ENCODE measurements at places on chromosomes 1 and 21.

DNA sequence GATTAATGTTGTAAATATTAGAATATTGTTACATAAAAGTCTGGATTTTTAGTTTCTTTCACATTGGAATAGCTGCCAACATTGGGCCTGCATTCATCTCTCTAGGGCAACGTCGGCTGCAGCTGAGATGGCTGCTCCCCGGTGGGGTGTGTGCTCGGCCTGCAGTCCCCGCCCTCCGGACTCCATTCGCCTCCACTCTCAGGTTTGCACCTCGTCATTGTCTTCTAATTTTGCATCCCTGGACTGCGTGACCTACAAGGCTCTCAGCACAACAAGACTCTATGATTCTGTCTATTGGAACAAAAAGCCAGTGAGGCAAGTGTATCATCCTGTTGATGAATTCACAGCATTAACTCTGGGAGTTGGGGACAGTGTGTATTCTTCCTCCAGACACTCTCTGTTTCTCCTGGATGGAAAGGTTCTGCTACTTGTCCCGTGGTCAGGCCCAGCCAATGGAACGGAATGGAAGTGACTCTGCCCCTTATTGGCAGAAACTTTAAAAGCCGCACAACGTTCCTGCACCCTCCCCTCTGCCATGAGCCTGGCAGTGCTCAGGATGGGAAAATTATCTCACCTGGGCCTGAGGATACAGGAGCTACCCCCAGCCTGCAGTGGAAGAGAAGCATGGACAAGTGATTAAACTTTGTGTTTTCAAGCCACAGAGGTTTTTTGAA, 105.0 kb upstream of the SAMD11 start:
- no peak for DNase-seq

DNA sequence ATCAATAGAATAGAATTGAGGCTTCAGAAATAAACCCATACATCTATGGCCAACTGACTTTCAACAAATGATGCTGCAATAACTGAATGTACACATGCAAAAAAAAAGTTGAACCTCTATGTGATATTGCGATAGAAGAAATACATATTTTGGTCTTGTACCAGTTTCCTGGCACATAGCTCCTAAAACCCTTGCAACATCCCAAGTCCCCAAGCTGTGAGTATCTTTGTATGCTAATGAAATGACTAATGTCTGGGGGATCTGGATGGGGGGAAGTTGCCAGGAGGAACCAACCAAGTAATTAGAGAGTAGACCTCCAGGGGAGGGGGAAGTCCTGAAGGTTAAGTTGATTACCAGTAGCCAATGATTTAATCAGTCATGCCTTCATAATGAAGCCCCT, 24.4 kb downstream of the BLZF1 start:
- no peak for DNase-seq

DNA sequence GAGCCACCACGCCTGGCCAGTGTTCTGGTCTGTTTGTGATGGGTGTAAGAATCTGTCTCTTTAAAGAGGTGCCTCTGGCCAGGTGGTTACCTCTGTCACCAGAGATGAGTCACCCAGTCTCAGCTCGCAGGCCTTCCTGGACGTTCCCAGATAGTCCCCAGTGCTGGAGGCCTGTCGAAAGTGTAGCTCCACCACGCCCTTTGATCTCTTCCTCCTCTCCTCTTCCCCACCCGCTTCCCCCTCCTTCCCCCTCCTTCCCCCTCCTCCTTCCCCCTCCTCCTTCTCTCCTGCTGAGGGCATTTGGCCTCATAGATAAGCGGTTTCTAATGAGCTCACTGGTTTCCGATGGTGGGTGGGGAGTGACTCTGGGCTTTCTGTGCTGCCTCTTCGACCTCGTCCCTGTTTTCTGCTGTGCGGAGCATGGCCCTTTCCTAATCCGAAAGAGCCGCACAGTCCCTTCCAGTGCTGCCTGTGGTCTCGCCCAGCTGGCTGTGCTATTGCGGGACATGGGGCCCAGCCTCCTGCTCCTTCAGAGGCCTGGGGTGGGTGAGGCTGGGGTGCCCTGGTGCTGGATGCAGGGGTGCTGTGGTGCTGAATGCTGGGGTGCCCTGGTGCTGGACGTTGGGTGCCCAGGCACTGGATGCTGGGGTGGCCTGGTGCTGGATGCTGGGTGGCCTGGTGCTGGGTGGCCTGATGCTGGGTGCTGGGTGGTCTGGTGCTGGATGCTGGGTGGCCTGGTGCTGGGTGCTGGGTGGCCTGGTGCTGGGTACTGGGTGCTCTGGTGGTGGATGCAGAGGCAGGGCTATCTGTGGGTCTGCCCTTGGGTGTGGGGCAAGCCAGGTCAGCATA, 19.2 kb downstream of the AGPAT3 start:
- DNase-seq: no peak

DNA sequence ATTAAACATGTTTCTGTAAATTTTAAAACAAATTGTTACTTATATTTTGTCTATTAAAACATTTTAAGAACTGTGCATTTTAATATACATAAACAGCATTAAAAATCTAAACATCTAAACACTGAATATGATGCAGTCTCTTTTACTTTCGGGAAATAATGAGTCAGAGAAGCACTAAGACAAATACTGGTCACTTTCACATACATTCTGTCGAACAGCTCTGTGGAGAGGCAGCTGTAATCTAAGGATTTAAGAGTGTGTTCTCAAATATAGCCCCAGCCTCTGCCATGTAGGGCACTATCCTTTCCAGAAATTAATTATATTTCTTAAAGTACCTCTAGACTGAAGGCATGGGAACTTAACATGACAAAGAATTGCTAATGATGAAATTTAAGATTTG, 89.6 kb upstream of the PTGFR start:
- DNase-seq: no peak

GRCh38 chr1:43582162-43582566, 51.5 kb downstream of the PTPRF start:
- peak; percentile 39 for DNase-seq

DNA sequence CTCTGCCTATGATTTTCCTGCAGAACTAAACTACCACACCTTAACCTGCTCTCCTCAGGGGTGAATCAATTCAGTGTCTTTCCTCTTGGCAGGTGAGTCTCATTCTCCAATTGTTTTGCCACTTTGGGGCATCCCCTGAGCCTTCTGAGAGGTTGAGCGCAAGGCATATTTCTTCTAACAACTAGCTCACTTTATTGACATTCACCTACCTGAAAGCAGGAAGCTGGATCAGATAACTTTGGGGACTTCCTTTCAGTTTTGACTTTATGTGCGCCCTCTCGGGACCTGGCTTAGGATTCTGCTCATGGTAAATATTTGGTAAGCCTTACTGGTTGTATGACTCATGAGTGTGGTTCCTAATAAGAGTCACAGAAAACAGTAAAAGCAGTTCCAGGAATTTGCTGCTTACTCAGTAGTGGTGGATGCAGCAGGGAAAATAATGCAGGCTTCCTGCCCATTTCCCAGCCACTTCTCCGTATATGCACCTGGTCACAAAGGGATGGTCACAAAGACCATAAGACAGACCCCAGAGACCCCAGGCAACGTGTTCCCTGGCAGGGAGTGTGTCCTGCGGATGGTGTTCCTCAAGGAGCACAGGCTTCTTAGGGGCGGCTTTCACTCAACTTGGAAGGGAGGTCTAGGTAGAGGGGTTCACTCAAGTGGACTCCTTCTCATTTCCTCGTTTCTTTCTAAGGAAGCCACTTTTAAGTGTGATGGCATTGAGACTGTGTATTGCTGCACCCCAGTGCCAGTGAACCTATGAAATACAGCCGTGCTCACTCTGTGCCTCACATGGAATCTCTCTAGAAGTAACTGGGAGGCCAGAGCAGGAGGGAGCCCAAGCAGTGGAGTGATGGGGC, 22.0 kb upstream of the BATF3 start:
- no peak for DNase-seq

DNA sequence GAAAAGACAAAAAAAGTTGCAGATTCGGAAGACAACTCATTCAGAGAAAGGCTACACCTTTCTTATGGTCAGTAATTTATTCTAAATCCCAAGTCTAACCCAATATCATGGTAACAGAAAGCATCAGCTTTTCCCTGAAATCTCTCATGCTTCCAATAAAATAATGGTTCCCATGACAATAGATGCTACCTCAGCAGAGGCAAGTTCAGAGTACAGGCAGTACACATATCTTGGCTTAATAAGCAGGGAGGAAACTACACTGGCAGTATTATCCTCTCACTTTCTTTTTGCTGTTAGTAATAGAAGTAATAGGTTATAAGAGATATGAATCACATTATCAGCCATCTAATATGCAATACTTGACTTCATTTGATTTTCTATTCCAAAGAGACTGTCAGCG, 137.1 kb downstream of the DPYD start:
- no peak for DNase-seq

GRCh38 chr1:40232444-40232843, 15.3 kb upstream of the TMCO2 start:
- no peak for DNase-seq

DNA sequence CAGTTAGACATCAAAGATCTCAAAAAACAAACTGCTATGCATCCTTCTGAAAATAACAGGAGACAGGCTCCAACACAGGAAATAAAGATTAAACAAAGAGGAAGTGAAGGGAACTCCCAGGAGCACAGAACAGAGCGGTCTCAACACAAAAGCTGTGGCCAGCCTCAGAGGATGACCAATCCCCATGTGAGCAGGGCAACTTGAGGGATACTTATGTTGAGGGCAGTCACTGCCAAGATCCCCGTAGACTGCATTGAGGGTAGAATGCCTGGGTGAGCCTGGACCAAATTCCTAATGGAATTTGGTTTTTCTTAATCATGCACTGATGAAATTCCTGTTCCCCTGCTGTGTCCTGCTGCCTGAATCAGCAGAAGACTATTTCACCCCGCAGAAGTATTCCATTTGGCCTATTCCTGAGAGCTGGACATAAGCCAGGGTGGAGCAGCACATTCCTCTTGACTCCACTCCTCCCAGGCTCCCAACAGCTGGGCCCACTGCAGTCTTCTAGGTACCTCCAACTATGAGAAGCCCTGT, 49.0 kb downstream of the JAK1 start:
- no peak for DNase-seq

DNA sequence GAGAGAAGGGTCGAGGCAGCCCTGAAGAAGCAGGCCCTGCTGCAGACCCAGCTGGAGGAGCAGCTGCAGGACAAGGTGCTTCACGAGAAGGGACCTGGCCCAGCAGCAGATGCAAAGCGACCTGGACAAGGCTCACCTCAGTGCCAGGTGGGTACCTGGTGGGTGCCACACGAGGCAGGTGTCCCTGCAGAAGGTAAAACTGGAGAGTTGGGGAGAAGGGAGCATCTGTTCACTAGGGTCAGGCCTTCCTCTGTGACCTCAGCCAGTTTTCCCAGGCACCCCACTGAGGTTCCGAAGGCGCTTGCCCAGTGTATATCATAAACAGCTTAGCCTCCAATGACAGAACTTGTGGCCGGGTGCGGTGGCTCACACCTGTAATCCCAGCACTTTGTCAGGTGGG, 5.5 kb upstream of the NBPF3 start:
- DNase-seq: no peak

DNA sequence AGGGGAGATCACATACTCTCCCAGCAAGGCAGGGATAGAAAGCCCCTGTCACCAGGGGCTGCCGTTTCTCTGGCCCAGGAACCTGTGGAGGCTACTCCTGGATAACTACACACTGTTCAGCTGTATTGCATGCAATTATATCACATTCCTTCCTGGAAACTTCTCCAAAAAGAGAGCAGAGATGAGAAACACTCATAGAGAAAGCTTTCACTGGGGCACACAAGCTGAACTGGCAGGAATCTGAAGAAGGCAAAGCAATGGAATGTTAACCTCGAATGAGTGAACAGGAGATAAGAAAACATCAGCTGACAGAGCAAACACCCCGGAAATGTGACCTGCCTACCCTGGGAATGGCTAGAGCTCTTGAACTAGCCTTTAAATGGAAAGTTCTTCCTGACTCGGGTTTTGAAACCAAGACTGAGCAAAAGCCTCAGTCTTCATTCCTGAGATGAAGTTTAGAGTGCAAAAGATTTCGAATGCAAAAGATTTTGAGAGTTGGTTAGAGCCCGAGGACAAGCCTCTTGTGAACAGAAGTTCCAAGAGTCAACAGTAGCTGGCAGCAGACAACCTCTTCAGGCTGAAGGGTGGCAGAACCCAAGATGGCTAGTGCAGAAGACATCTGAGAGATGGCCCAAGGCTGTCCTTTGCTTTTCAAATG, 32.3 kb downstream of the CCN1 start:
- DNase-seq: no peak

GRCh38 chr1:54229281-54229891, 29.4 kb downstream of the MRPL37 start:
- no peak for DNase-seq

DNA sequence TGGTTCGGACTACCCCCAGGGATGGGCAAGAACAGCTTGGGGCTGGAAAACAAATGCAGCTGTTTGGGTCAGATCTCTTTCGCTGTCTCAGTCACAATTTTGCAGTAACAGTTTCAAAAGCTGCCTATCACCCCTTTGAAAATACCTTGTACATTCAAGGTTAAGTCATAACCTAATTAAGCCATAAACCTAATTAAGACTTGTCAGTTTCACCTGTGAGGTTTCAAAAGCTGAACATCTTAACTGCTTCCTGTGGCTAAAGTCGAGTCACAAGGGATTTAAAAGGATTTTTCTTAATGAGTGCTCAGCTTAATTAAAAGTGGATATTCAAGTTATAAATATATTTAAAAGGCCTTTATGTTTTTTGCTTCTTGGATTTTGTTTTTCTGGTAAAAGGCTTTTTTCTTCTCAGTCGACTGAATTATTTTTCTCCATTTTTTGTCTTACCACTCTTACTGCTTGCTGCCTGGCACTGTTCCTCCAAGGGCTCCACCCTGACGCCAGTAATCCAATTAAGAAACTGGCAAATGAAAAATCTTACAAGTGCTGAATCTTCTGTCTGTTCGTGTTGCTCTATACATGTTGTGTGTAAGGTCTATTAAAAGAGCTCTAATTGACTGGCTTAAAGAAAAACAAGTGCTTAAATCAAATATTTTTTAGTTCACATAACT, 31.3 kb downstream of the CBR1 start:
- no peak for DNase-seq

- no peak for DNase-seq
Observed at GRCh38 chr1:80462006-80462405, 1338.7 kb upstream of the ADGRL2 start.

DNA sequence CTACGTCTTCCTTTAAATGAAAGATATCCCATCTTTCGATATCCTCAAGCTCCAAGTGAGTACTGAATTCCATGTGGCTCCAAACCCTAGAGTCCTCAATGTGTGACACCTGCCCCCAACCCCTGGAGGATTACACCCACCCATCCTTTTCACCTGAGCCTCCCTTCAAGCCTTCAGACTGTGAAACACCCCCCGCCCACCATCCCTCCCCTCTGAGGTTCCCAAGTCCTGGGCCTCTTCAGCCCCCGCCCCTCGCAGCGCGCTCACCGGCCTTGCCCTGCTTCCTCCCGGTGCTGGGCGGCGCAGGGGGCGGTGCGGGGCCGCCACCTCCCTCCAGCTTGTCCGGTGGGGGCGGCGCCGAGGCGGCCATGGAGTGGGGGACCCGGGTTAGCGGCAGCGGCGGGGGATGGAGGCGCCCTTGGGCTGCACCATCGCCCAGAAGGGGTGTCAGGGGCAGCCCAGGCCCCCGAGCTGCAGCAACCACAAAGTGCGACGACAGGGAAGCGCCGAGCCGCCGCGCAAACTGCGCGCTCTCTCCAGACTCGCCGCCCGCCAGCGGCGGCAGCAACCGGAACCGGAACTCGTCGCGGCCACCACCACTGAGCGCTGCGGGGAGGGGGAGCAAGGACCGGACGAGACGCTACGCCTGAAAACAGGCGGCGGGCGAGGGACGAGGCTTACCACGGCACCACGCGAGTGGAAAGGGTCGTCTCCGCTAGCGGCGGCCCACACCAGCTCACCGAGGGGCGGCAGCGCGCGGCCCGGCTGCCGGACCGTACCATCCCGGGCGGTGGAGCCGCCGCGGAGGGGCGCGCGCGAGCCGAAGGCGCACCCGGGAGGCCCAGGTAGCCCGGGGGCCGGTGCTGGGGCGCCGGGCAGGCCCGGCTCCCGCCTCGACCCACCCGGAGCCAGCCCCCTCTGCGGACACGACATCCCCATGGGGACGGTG, at the start of gene PYGO2:
PYGO2 (minus strand) TSS at position 576 of the 949 bp plus-strand sequence; CDS start at position 370, 206 bp downstream.
- DNase-seq: peak; percentile 78

Measured in NCI-H2081 (cell line).